ENCODE measurements at places on chromosomes 6 and 20. TPM values are rescaled to one million over a fixed set of nuclear protein-coding genes. Genes with fewer than 3 reads are reported as not detected.

DNA sequence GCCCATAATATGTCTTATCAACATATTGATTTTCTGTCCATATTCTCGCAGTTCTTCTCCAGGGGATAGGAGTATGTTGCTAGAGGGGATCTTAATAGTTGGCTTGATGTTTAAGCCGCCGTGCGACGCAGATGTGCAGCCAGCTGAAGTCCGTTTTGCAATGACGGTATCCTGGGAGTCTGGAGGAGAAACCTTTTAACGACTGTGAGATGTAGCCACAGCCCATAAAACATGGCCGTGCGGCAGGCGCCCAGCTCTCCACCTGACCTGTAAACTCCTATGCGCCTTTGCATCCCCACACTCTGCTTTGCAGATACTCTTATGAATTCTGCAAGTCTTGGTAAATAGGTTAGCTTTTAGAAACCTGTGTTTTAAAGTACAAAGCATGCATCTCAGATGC is 36.9 kb downstream of the BMP6 start:
- DNase-seq: no peak

DNA sequence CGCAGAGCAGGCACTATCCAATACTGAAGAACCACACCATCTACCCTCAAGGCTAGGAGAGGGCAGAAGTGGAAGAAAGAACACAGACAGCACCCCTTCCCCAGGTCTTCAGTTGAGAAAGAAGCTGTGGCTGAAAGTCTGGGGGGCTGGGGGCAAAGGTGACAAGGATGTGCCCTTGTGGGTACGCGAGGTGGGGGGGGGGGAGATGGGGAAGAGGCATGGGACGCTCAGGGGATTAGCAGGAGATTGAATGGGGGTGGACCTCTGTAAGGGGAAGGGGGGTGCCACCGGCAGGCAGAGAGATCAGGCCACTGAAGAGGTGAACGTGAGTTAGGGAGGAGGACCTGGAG is 1.1 kb downstream of the B4GALT5 start:
- DNase-seq: no peak

The EPB41L1 gene
- 165 TPM for total RNA-seq

The MRAP2 gene
- total RNA-seq: 5.3 TPM

GRCh38 chr6:91490671-91491301 is 903.9 kb upstream of the MAP3K7 start:
- DNase-seq: no peak

- DNase-seq: no peak
These were observed 184.3 kb downstream of the DST start for GRCh38 chr6:56458324-56458884.

DNA sequence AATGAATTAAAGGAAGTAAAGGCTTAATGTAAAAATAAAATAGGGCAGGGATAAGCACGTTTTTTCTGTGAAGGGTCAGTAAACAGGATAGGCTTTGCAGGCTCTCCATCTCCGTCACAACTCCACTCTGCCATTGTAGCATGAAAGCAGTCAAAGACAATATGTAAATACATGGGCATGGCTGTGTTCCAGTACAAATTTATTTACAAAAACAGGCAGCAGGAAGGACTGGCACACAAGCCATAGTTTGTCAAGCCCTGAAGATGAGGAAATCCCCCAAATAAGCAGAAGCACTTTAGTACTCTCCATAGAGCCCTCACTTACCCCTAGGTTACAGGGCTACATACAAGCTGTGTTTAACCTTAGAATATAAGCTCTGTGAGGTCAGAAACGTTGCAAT is 8.9 kb upstream of the FBXO9 start:
- DNase-seq: no peak

GRCh38 chr6:26020329-26021000 is 57.9 kb downstream of the TRIM38 start:
- DNase-seq: peak; percentile 84

DNA sequence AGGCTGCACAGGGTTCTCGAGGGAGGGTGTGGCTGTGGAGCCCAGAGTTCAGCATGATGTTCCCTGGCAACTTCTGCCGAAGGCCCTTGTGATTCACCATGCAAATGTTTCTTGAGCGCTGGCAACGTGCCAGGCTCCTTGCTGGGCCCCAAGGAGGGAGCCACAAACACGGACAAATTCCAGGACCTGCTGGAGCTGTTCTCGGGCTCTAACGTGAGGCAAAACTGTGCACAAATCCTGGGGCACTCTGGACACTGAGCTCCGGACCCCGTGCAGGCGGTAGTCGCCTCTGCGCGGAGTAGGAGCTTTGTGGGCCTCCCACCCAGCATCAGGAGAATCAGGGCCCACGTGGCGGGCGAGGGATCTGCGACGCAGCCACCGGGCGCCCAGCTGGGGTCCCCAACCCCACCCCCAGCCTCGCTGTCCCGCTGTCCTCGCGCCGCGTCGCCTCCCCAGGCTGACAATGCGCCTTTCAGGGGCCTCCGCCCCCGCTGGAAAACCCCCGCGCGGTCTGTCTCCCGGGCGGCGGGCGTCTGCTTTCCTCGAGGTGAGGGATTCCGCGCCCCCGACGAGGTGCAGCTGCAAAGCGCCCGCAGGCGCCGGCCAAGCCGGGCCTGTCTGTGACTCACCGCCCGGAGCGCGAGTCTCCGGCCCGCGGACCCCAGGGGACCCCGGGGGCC is 31.7 kb upstream of the SCUBE3 start:
- DNase-seq: peak; percentile 82

The PKHD1 gene
- total RNA-seq: 13.3 TPM

The BEND3 gene
- 7.0 TPM for total RNA-seq

Data from ureter (tissue), 1 donor.